ENCODE measurements at places on chromosomes 2 and 18.
A peak's percentile ranks its signal among the peaks of the same experiment; 100 is the strongest.

DNA sequence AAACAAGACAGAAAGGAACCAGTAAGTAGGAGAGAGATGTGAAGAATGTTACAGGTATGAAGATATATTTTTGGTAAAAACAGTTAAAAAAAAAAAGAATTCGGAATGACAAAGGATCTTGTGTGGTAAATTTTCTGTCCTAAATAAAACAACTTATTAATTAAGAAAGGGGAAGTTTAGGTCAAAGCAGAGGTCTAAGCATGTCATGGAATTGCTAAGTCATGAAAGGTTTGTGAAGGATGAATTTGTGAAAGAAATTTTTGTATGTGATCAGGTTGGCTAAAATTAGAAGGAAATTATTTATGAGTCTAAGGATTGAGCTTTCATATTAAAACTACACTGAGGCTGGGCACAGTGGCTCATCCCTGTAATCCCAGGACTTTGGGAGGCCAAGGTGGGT, 11.1 kb upstream of the ALPG start:
- no peak for DNase-seq

- peak; percentile 39 for DNase-seq
These were observed 154.8 kb downstream of the ZEB2 start for GRCh38 chr2:144364944-144365738.

DNA sequence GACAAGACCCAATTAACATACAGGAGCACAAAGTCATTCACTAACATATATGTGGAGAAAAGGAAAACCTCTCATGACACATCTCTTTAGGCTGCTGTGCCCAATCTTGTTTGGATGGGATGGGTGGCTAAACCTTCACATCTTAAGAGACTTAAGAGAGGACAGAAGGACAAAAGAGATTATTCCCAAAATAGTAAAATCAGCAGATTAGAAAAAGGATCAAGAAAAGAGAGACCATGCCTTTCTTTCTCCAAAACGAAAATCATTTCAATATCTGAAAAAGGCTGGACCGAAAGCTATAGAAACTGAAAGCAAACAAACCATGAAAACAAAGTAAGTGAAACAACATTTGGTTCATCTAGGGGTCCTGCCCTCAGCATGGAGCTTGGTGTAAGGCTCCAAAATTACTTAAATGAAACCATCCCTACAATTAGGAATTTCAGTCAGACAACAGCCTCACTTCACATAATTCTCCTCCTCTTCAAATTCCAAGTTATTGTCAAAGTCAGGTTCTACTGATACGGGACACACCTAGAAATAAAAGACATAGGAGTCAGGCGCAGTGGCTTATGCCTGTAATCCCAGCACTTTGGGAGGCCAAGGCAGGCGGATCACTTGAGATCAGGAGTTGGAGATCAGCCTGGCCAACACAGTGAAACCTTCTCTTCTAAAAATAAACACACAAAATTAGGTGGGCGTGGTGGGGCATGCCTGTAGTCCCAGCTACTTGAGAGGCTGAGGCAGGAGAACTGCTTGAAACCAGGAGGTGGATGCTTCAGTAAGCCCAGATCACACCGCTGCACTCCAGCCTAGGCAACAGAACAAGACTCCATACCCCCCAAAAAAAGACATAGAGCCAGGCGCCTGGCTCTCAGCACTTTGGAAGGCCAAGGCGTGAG, 5.2 kb downstream of the STARD7 start:
- DNase-seq = no peak

- DNase-seq = peak; percentile 51
These were observed 30.5 kb downstream of the DNMT3A start for GRCh38 chr2:25310965-25311864.

GRCh38 chr2:127219171-127220070, 678 bp downstream of the CYP27C1 start:
- no peak for DNase-seq

DNA sequence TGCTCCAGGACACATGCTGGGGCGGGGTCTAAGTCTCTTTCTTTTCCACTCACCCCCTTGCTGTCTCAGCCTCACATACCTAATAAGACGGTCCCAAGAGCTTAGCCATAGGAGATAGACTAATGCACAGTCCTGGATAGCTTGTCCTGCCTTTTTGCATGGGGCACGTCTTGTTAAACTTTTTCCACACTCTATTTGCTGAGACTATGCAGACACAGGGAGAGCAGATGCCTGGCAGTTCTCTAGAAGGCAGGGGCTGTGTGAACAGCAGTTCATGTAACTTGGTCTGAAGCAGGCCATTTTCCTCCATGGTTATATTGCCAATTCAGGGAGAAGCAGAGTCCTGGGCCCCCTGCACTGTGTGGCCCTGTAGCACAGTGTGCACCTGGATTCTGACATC, 142.1 kb downstream of the SEPTIN10 start:
- no peak for DNase-seq

DNA sequence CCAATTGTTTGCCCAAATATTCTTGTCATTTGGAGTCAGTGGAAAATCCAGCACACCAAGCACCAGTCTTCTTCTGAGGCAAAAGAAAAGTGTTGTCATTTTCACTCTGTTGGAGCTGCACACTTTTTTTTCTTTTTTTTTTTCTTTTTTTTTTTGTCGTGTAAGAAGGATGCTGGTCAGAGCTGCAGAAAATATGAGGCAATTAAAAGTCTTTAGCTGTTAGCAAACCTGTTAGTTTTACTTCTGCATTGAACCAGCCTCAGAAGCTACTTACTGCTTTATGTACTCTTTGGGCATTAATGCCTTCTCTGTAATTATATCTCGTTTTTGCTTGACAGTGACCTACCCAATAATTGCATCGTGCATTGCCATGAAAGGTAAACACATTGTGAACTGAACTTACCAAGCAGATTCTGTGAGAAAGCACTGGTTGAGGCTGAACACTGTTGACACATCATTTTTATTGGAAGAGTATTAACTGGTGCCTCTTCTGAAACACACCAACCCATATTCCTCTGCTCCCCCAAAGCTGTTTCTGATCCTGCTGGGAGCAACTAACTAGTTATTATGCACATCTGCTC, 165.4 kb downstream of the CAPN13 start:
- no peak for DNase-seq

DNA sequence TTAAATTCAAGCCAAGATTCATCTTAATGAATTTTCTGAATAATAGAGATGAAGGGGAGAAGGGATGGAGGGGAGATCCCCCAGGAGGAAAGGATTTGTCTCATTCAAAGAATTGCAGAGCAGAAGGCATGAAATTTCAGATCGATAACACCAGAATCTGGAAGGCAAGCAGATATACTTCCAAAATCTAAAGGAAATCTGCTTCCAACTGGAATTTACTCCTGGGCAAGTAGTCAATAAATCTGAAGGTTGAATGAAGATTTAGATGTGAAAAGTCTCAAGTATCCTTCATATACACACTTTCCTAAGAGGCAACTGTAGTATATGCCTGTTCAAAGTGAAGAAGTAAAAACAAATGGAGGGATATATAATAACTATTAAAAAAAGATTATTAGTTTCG, 1190.8 kb upstream of the CELF4 start:
- no peak for DNase-seq

GRCh38 chr18:64785686-64786085, 636.8 kb upstream of the LINC00305 start:
- no peak for DNase-seq

GRCh38 chr2:207845202-207845864, 75.6 kb upstream of the FZD5 start:
- no peak for DNase-seq

DNA sequence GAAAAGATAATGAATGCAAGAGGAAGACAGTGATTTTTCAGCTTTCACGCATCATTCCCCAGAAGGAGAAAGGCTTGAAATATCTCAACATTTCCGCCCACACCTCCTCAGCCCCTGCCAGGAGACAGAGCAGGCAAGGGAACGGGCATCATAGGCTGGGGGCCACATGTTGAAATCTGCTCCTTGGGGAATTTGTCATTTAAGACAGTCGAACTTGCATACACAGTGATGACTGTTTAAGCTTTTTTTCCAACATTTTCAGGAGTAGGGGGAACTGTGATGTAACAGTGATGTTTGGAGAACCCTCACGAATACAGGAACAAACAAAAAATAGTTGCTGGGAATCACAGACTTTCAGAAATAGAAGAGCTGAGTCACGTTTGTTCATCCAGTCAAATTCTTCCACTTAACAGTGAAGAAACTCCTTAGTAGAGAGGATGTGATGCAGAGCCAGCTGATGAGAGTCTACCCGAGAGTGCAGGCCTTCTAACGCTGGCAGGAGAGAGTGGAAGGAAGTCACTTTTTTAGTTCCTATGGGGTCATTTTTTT, 266.8 kb downstream of the ALPK2 start:
- DNase-seq = no peak

DNA sequence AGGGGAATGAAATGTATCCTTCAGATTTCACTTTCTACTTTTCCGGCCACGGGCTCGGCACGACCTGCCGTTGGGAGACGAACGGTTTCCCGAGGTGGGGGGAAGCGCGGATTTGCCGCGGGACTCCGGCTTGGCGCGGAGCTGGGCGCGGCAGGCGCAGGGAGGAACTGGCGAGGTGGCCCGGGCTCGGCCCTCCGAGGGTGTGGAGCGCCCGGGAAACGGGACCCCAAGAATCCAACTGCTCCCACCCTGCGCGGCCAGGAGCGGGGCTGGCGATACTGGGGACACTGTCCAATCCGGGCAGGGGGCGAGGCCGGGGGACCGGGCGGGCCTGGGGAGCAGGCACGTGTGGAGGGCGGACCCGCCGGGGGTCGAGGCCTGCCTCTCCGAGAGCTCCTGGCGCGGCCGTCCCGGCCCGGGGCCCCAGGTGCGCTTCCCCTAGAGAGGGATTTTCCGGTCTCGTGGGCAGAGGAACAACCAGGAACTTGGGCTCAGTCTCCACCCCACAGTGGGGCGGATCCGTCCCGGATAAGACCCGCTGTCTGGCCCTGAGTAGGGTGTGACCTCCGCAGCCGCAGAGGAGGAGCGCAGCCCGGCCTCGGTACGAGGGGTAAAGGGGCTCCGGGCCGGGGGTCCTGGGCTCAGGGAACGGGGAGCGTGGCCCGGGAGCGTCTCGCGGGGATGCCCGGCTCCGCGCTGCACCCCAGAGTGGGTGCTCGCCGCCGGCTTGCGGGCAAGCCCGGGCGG, at the start of gene ANXA4:
TSS of gene ANXA4 (plus strand) at position 560 of the 747 bp plus-strand sequence. CDS start 39,432 bp downstream, outside the sequence.
- peak; percentile 80 for DNase-seq

GRCh38 chr2:73641767-73642062, 507 bp downstream of the NAT8 start:
- no peak for DNase-seq

DNA sequence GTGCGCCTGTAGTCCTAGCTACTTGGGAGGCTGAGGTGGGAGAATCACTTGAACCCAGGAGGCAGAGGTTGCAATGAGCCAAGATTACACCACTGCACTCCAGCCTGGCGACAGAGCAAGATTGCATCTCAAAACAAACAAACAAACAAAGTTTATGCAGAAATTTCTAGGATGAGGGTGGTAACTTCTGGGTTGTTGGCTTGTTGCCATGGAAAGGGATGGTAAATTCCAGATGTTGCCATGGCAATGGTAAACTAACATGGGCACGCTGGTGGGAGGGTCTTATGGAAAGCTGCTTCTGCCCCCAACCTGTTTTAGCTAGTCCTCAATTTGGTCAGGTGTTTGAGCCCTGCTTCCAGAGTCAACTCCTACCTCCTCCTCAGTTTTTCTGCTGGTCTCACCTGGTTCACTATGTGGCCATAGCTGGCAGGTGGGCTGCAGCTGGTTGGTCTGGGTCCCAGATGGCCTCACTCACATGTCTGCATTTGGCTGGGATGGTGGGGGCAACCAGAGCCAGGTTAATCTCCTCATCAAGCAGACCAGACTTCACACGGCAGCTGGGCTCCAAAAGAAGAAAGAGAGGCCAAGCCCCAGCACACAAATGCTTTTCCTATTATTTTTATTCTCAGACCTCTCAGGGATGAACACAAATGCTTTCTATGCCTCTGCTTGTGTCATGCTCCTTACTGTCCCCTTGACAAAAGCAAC, 26.6 kb upstream of the TEX44 start:
- no peak for DNase-seq
